ENCODE measurements at places on chromosomes 2 and 18.

DNA sequence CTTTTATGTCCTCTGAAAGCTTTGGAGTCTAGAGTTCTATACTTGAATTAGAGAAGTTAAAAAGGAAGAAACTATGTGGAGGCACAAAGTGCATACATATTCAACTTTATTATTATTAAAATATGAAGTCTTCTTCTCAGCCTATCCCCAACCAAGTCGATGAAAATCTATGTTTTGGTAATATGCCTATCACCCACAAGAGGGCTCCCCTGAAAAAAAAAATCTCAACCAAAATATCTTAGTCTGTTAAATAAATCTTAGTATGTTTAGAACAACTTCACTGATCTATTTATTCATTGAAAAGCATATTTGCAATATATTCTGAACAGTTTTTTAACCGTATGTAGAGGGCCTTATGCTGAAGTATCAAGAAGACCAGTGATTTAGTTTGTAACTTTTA, 804.5 kb downstream of the TDRD15 start:
- no peak for DNase-seq

DNA sequence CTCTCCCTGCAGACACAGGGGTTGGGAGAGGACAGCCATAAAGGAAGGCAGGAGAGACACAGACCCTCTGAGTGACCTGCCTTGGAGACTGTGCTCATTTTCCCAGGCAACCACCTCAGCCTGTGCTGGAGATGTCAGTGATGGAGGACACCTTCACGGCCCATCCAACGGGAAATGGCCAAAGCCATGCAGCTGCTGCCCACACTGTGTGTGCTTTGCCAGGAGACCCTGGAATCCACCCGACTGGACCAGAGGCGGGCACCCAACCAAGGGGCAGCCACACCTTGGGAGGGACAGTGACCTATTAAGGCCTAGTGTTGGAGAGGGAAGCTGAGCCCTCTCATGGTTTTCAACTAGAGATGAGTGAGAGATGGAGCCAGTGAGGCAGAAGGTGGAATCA, 192.5 kb downstream of the SMAD2 start:
- DNase-seq: no peak

DNA sequence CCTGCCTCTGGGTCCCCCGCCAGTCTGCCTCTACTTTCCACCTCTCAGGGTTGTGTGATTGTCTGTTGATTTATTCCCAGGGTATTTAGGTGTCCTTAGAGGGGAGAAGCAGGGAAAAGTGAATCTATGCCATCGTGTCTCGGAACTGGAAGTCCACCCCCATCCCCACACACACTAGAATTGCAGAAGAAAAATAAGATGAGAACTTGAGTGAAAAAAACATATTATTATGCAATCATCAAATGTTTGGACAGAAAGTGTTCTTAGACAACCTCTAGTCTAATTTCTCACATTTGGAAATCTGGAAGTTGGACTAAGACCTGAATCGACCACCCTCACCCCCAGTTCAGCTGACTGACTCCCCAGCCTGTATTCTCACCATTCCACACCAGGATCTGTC, 14.1 kb upstream of the CASP8 start:
- no peak for DNase-seq

GRCh38 chr2:207142461-207142860, 23.3 kb downstream of the KLF7 start:
- no peak for DNase-seq

GRCh38 chr18:35941299-35941698, 31.2 kb upstream of the RMP24 start:
- DNase-seq: no peak

- DNase-seq: no peak
These were observed 886.0 kb upstream of the CHAC2 start for GRCh38 chr2:52881606-52882005.

- no peak for DNase-seq
These were observed 1.0 kb upstream of the PUM2 start for GRCh38 chr2:20351555-20352229.

DNA sequence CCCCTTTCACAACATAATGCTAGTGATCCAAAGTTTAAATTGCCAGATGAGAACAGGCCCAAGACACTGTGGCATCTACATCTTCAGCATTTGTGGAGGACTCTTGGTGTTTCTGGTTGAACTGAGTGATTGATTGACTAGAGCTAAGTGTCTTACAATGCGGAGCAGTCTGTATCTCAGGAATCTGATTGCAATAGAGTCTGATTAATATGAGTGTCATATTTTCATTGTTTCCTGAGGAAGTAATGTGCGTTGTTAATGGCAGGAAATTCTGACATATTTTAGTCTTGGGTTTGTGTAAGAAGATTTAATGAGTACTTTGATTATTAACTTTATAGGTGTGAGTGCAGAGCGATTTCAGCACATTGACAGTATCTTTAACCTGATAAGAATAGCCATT, 82.0 kb upstream of the PROKR1 start:
- no peak for DNase-seq

GRCh38 chr2:60109744-60110143, 443.7 kb downstream of the BCL11A start:
- DNase-seq: no peak

GRCh38 chr18:58538604-58539386, 90.1 kb downstream of the ALPK2 start:
- DNase-seq: no peak

GRCh38 chr2:147782141-147782930, 62.5 kb upstream of the ACVR2A start:
- DNase-seq: no peak

DNA sequence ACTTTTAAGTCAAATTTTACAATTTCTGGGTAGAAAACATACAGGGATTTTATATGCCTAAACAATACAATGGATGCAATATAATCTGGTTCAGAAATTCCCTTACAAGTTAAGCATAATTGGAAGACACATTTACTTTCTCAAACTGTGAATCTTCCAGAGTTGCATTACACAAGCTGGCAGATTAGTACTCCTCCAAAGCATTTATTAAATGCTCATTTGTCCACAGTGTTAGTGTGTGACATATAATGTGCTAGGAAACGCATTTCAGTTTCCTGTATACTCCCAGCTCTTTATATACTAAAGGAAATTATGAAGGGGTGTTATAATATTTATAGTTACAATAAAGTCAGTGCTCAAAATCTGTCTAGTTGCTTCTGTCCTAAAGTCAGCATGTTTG, 239.0 kb upstream of the FIGN start:
- no peak for DNase-seq

DNA sequence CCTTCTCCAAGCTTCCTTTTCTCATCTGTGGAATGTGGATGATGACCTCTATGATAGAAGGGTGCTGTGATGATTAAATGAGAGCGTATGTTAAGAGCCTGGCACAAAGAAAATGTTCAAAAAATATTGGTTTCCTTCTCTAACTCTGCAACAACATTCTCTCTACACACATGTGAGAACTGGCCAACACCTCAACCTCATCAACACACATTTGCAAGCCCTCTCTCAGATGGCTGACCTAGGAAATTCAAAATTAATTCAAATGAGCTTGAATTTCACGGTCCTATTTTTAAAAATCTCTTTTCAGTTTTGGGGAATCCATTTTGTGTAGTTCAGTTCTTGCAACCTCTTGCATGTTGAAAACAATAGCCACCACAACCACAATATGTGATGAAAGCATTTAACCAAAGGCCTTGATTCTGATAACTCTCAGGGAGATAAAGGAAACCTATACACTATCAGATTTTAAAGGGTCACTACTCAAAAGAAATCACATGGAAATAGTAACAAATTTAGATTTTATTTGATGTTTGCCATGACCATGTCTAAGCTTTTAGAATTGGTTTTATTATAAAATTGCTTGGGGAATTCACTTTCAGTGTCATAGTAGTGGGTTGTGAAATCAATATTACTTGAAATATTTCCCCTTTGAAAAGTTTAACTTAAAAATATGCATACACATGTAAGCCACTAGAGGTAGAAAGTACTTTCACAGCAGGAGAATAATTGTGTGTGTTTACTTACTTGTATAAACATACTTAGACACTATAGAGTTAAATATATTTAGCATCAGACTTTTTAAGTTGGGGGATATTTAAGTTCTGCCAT, 16.6 kb upstream of the NABP1 start:
- DNase-seq: no peak

Data from amniotic stem cell (primary cell).